ENCODE measurements at places on chromosomes 2 and 18. TPM values are rescaled to one million over a fixed set of nuclear protein-coding genes. Genes with fewer than 3 reads are reported as not detected.

Gene PROC
- total RNA-seq, result not detected

Gene SP110
- 158 TPM for total RNA-seq

DNA sequence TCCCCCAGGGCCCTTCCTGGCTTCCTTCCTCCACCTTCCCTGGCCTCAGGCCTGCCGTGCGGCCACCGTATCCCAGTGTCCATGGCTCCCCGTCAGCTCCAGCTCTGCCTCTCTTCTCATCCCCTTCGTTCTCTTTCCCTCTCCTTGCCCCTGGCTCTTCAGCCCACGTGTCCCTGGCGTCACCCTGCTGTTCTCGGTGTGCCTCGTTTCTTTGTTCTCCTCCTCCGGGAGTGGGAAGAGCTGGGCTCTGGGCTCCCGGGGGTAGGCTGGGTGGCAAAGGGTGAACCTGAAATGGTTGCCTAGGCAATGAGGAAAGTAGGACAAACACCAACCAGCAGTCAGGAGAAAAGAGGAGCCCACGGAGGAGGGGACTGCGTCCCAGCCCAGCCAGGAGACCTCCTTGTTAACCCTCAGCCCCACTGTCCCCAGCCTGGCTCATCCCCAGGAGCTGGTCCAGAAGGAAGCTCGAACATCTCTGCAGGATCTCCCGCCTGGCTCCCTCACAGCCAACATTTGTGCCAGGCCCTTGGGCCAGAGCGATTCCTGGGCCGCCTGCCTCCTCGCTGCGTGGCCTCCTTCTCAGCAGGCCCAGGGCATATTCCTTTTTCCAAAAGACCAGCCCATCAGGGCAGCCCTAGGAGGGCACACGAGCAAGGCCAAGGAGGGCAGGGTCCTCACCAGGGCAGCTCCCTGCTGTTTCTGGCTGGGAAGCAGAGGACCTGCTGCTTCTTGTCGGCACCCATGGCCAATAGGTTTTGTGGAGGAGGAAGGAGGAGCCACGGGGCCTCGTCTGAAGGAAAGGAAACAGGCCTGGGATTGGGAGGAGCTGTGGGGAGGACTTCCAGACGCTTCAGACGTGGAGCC lies 30.9 kb upstream of the DNMT3A start:
- no peak overlapping the region for H3K27ac ChIP-seq
- no peaks in the 10 kb centered on the region for H3K27me3 ChIP-seq
- no peak overlapping the region for H3K4me3 ChIP-seq
- H3K4me1 ChIP-seq, result peaks cover 12% of the 10 kb centered on the region
- peak; percentile 18 for DNase-seq
- peaks cover 5% of the 10 kb centered on the region for H3K36me3 ChIP-seq

- H3K36me3 ChIP-seq, result no peaks in the 10 kb centered on the region
- no peak overlapping the region for H3K27ac ChIP-seq
- DNase-seq, result peak; percentile 4
- no peak overlapping the region for H3K4me3 ChIP-seq
- H3K4me1 ChIP-seq, result no peaks in the 10 kb centered on the region
- H3K27me3 ChIP-seq, result no peaks in the 10 kb centered on the region
Observed at GRCh38 chr2:127586136-127586535, 50.7 kb downstream of the MYO7B start.

GRCh38 chr2:187461294-187462261 lies 13.5 kb upstream of the CALCRL start:
- no peaks in the 10 kb centered on the region for H3K36me3 ChIP-seq
- H3K27ac ChIP-seq, result no peak overlapping the region
- H3K4me3 ChIP-seq, result no peak overlapping the region
- no peak for DNase-seq
- H3K4me1 ChIP-seq, result no peaks in the 10 kb centered on the region

Gene UGT1A8
- not detected for total RNA-seq

GRCh38 chr2:233399306-233400225 lies 45.3 kb downstream of the DGKD start:
- peak overlapping the region; percentile 69 for H3K4me3 ChIP-seq
- H3K27me3 ChIP-seq, result no peaks in the 10 kb centered on the region
- H3K36me3 ChIP-seq, result peaks cover 31% of the 10 kb centered on the region
- H3K27ac ChIP-seq, result peak overlapping the region; percentile 92
- peaks cover 55% of the 10 kb centered on the region for H3K4me1 ChIP-seq
- peak; percentile 62 for DNase-seq

Gene RAD51AP2
- total RNA-seq, result not detected

Gene POMC
- 6.4 TPM for total RNA-seq

DNA sequence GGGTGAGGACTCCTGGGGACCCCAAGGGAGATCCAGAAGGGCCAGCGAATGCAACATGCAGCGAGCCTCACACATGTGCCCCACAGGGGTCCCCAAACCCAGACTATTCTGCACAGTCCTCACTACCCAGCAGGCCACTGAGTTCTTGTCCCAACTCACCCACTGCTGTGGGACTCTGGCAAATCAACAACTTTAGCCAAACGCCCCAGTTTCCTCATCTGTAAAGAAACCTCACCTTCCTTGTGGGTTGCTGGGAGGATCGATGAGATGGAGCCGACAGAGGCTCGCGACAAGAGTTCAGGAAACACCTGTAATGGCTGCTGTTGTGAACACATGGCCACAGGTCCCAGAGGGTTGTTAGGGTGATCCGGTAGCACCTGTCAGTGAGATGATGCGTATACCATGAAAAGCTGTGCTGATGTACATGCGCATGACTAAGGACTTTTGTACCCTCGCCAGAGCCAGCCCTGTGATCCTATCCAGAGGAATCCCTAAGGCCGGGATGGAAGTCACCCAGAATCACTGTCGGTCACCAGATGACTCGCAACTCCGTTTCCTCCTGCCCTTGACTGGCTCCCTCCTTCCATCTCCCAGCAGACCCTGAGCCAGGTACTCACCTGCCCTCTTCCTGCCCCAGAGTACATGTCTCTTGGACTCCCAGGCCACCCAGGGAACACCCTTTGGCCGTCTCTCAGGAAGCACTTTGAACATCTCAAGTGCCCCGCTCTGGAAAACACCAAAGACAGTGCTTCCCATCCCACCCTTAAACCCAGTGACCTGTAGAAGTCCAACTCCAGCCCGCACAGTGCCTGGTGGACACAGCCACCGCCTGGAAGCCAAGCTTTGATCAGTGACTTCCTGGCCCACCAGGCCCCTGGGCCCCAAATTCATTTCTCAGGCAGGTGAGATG lies 103.3 kb upstream of the ID2 start:
- no peak for DNase-seq
- H3K4me3 ChIP-seq, result no peak overlapping the region
- H3K36me3 ChIP-seq, result no peaks in the 10 kb centered on the region

GRCh38 chr2:171793691-171794678 lies 100.1 kb downstream of the SLC25A12 start:
- H3K27ac ChIP-seq, result no peak overlapping the region
- H3K4me3 ChIP-seq, result no peak overlapping the region
- peaks cover 11% of the 10 kb centered on the region for H3K4me1 ChIP-seq
- no peak for DNase-seq
- H3K27me3 ChIP-seq, result no peaks in the 10 kb centered on the region

- peaks cover 14% of the 10 kb centered on the region for H3K36me3 ChIP-seq
- H3K4me3 ChIP-seq, result no peak overlapping the region
- DNase-seq, result no peak
Observed at GRCh38 chr2:232296776-232297525, 81.6 kb upstream of the ALPP start.

DNA sequence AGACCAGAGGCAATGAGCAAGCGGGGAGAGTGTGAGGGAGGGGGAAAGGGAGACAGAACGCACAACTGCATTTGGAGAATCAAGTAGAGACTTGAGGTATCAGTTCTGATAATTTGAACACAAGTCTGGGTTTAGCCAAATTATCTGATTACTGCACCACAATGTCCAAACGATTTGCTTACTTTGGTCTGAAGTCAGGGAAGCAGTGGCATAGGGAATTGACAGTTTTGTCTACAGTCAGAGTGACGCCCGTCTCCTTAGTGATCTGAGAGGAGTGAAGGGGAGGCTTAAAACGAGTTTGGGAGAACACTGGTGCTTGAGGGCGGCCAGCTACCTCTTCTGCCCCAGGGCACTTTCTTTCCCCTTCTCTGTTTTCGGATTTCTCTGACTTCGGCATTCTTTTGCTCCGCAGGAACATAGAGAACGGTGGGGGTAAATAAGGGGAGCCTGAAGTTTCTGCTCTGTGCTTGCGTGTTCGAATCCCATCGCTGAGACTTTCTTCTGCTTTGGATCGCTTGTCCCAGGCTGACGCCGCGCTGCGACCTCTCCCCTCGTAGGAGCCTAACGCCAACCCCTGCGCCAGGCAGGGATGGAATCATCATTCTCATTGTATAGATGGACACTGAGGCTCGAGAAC lies 2.9 kb upstream of the DLX2 start:
- H3K4me1 ChIP-seq, result peaks cover 47% of the 10 kb centered on the region
- no peak overlapping the region for H3K27ac ChIP-seq
- no peak for DNase-seq

DNA sequence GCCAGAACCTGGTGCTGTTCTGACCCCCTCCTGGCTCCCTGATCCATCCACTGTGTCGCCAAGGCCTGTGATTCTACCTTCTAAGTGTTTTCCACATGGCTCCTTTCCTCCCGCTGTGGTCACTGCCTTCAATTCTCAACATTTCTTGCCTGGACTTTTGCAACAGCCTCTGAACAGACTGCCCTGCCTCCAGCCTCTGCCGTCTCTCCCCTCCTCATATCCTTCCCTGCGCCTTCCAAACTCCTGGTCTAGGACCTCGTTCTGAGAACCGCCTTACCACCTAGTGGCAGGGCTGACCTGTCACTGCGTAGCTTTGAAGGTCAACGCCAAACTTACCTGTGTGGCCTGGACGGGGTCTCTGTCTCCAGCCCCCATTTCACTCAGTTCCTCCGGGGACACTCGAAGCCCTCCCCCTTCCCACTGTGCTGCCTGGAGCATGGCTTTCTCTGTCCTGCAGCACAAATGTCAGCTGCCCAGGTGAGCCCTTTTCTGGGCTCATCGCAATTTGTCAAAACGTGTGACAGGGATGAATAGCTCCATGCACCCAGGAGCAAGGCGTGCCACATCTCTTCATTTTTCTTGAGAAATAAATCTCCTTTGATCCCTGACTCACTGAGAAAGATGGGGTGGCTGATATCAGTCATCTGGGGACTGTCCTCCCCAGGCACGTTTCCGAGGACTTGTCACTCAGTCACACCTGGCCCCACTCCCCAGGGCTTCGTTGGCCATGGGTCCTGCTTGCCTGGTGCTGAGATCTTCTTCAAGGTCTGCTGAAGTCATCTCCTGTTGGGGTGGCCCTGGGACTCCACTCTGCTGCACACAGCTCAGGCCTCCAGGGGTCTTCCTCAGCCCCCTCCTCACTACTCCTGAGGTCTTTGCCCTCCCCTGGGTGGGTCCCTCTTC lies 46.7 kb downstream of the LDLRAD4 start:
- peak; percentile 25 for DNase-seq
- peak overlapping the region; percentile 68 for H3K27ac ChIP-seq
- H3K4me3 ChIP-seq, result peak overlapping the region; percentile 64
- H3K27me3 ChIP-seq, result no peaks in the 10 kb centered on the region

Gene SH3YL1
- 40.1 TPM for total RNA-seq

DNA sequence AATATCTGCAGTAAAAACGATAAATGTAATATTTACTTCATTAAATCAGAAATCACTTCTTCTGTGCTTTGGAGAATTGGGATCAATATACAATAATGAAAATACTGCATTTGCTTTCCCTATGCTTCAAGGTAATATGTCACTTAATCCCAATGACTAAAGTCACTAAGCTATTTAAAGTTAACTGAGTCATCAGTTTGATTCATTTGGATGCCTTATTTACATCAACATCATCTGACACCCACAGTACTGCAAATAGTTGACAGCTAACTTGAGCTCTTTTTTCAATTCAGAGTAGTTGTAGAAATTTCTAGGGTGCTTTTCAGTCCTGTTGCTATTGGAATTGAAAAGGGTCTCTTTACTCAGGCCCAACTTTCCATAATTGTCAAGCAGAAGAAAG lies 776.9 kb upstream of the FSHR start:
- peaks cover 5% of the 10 kb centered on the region for H3K27me3 ChIP-seq
- H3K4me1 ChIP-seq, result no peaks in the 10 kb centered on the region
- H3K36me3 ChIP-seq, result no peaks in the 10 kb centered on the region
- H3K4me3 ChIP-seq, result no peak overlapping the region

GRCh38 chr18:67875060-67875459 lies 358.5 kb upstream of the DSEL start:
- H3K4me3 ChIP-seq, result no peak overlapping the region
- H3K27ac ChIP-seq, result no peak overlapping the region
- H3K27me3 ChIP-seq, result no peaks in the 10 kb centered on the region
- H3K4me1 ChIP-seq, result no peaks in the 10 kb centered on the region
- no peak for DNase-seq

Gene MTCL1
- total RNA-seq, result 0.69 TPM

Gene IL36G
- total RNA-seq, result not detected
